ENCODE measurements at places on chromosomes 2 and 18.

GRCh38 chr2:190685333-190685732 is 36.5 kb downstream of the NAB1 start:
- DNase-seq, result no peak

GRCh38 chr2:84234103-84234502 is 225.0 kb downstream of the SUCLG1 start:
- DNase-seq, result no peak

- DNase-seq, result no peak
Observed at GRCh38 chr2:45390861-45391260, 220.2 kb downstream of the SRBD1 start.

- DNase-seq, result peak; percentile 62
Observed at GRCh38 chr2:10094271-10094814, 14.1 kb upstream of the CYS1 start.

DNA sequence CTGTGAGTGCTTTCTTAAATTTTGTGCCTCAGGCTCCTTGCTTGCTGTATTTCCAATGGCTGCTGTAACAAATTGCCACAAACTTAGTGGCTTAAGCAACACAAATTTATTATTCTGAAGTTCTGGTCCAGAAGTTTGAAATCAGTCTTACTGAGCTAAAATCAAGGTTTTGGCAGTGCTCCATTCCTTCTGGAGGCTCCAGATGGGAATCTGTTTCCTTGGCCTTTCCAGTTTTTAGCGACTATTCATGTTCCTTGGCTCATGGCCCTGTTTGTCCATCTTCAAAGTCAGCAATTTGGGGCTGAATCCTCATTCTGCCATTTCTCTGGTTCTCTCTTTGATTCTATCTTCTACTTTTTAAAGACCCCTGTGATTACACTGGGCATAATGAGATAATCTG is 31.8 kb downstream of the STRADB start:
- no peak for DNase-seq

DNA sequence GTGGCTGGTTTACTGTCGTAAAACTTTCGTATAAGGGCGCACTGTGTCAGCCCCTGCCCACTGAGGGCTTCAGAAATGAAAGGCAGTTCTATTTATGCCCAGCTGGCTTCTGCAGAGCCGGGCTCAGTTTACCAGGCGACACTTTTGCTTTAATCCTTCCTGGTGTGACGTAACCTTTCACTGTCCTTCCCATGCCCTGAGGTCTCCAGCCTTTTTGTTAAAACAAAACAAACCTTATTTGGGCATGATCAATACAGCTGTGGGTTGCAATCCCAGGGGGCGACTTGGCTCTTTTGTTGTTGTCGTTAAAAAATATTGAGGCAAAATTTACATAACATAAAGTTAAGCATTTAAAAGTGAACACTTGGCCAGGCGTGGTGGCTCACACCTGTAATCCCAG is 85.3 kb downstream of the AGAP1 start:
- DNase-seq, result no peak

DNA sequence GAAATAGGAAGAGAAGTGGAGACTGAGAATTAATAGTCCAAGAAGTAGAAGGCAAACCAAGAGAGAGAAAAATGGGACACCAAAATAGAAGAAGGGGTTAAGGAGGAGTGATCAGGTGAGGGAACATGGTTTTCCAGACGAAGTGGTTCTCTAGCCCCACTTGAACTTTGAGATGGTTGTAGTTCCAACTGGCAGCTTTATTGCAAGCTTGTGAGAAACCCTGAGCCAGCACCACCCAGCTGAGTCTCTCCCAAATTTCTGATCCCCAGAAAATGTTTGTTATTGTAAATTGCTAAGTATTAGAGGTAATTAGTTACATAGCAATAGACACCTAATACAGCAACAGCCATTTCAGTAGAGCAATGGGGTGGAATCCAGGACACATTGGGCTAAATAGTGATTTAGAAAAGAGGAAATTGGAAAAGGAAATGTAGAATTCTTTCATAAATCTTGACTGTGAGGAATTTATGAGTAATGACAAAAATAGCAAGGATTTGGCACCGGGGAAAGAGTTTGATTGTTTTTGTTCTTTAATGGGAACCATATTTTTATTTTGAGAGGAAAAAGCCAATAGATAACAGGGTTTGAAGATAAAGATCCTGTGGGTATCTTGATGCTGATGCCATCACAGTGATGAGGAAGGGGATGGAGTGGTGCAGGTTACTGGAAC is 62.1 kb upstream of the XDH start:
- DNase-seq, result no peak

DNA sequence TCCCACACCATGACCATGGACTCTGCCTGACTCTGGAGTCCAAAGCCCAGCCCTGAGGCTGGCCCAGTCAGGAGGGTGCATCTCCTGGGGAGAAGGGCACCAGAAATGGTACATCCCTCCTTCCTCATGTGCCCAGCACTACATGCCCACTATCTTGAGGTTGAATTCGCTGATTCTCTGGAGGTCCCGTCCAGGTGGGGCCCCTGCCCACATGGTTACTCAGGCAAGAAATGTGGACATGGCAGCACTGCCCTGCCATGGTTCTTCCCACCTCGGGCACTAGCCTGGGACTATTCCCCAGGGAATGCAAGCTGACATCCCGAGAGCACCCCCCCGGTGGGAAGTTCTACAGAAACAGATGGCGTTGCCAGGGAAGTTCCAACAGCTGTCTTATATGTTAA is 15.3 kb upstream of the HES6 start:
- DNase-seq, result no peak

DNA sequence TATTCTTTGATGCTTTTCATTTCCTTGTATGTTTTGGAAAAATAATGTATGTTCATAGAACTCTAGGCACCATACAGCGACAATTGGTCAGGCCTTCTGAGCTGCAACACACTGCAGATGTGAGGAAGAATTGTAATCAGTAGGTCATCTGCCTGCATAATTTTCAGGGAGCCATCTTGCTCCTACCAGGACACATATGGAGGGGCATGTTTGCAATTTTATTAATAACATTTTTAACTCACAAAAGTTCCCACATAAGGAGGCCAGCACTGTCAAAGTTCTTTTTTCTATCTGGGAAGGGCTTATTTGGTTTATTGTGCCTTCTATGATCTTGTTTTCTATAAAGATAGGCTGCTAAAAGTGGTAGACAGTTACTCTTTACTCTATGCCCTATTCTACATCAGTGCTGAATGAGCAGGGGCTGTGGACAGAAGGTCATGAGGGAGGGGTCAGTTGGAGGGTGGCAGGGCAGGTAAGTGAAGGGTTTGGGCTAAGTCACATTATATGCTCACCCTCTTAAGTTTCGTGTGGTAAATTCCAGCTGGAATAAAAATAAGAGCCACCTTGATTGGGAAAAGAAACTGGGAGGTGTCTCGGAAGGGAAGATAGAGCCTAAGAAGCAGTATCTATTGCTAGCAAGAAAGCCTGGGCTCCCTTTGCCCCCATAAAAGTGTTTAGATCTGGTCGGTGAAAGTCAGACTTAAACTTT is 126.3 kb downstream of the PLCL1 start:
- DNase-seq, result no peak

GRCh38 chr2:70738159-70738558 is 29.8 kb downstream of the ADD2 start:
- DNase-seq, result no peak

GRCh38 chr2:11320698-11321492 is 23.5 kb downstream of the ROCK2 start:
- DNase-seq, result no peak

DNA sequence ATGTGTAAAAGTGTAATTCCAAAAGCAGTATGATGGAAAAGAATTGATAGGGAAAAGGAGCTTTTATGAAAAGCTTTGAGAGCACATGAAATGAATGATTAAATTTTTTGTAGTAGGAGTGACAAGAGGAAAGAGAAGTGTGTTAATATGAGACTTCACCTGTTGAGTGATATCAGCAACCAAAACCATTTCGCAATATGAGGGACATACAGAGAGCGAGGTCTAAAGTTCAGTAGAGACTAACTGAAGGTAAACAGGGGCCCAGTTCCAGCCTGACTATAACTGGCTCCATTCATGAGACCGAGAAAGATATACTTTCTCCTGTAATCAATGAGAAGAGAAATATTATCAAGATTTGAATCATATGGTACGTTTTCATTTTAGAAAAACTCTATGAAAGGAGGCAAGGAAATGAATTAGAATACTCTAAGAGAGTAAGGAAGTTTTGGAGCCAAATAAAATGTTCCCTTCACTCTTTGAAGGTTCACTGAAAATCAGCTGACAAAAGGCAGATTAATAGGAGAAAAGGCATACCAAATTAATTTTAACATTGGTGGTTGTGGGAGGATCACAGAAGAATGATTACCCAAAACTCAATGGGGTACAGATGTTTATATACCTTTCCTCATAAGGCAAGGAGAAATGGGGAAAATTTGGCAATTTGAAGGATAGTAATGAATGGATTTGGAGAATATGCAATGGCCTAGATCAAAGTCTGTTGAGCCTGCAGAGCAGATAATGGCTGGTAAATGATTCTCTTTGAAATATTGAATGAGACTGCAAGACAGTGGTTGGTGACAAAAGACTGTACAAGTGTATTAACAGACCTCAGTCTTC is 932.2 kb downstream of the TDRD15 start:
- no peak for DNase-seq

DNA sequence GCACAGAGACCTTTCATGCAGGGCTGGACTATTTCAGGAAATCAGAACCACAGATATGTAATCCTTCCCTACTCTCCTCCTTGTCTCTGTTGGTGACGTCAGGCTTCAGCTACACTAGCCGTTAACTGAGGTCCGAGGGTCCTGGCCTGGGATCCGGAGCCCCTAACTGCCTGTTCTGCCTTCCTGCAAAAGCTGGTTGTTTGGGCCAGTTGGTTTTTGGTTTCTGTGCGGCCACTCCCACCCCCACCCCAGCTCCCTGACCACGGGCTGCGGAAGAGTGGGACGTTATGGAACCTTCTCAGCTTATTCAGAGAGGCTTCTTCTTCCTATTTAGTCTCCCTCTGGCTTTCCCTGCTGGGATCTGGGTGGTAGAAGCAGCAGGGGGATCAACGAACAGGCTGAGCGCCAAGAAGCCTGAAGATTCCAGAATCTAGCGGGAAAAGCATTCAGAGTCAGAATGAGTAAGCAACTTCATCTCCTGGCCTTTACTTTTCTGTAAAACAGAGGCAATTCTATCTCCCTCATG is 49.3 kb upstream of the ROCK2 start:
- peak; percentile 56 for DNase-seq

- no peak for DNase-seq
Observed at GRCh38 chr18:63233334-63233733, 86.2 kb downstream of the BCL2 start.

DNA sequence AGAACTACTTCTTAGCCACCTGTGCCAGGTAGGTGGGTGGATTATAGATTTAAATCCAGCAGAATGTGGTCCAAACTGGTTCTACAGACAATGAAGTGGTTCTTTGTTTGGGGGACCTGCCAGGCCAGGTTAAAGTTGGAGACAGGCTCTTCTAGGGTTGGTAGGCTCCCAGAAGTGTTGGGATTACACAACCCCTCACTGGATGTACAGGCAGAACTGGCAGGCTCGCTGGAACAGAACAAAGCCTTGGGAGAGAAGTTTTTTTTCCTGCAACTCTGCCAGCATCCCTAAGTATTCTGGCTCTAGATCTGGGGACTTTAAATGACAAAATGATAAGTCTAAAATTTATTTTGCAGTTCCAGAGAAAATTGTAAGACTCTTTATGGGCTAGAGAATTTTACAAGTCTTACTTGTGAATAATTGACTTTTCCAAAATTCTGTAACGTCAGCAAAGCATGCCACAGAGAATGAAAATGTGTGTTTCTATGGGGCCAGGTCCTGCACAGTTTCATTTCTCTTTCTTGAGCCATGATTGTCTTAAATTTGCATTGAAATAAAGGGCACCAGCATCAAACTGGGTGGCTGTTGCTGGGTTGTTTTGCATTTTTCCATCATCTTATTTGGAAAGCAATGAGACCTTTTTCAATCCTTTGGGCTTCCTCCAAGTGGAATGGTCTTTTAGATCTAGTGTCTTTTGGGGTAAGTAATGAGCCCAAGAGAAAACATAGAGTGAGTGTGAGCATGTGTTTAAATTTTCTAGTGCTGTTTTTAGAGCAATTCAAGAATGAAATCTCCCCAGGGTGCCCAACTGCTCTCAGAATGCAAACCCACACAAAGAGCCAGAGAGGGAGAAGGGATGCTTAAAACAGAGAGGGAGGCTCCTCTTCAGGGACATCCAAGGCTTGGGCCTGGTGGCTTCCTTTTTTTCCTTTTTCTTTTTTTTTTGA is 32.4 kb upstream of the ATL2 start:
- no peak for DNase-seq

- DNase-seq, result no peak
Observed at GRCh38 chr2:168593713-168594112, 137.6 kb downstream of the CERS6 start.

- DNase-seq, result no peak
Observed at GRCh38 chr2:183186296-183186695, 62.1 kb downstream of the NUP35 start.

DNA sequence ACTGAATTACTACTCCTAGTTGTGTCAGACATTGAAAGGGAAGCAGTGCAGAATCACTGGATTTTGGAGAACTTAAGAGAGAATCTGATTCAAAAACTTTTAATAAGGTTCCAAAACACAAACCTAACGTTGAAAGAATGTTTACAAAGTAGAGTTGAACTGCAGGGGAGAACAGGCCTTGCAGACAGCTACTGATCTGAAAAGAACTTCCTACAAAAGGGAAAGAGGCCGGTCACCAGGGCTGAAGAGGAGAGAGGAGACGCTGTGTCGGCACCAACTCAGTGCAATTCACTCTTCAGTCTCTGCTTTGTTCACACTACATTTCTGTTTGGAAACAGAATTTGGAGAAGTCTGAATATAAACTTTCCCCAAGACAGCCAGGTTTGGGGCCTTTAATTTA is 124.0 kb downstream of the GAREM1 start:
- no peak for DNase-seq

DNA sequence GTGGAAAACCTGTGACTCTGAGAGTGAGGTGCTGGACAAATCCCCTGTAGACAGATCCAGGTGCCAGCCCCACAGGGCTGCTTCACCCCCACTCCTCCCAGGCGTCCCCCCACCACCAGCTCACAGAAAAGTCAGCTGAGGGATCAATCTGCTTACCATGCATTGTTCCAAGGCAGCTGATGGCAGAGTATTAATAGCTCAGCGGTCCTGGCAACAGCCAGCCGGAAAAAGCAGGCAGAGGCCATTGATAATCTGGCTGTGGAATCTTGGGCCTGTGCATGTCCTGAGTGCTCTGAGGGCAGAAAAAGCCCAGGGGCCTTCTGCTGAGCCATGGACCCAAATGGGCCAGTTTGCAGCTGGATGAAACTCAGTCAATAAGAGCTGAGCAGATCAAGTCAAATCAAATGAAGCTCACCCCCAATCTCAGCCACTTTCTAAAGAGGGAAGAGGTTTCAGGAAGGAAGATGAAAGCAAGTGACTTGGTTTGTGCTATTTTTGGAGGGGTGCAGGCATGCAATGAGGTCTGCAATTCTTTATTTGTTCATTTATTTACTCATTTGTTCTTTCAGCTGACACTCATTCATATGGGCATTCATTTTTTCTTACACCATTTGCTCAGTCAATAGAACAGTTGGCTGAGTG is 63.4 kb downstream of the GYPC start:
- no peak for DNase-seq

DNA sequence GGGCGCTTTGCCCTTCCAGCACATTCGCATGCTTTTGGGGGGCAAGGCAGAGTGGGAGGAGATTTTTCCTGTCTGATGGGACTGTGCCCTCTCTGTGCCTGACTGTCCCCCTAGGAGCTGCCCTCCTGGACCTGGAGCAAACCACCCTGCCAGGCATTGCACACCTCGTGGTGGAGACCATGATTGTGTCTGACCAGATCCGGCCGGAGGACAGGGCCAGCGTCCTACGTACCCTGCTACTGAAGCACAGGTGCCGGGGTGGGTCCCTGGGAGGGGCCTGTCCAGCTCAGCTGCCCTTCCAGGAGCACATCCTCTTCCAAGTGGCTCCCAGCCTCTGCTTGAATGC is 5.3 kb downstream of the SLC4A3 start:
- DNase-seq, result no peak
